CD4-positive, alpha-beta T cell treated with Interleukin-6 for 4 hours (primary cell): ENCODE measurements at places on chromosomes 1 and 21.

DNA sequence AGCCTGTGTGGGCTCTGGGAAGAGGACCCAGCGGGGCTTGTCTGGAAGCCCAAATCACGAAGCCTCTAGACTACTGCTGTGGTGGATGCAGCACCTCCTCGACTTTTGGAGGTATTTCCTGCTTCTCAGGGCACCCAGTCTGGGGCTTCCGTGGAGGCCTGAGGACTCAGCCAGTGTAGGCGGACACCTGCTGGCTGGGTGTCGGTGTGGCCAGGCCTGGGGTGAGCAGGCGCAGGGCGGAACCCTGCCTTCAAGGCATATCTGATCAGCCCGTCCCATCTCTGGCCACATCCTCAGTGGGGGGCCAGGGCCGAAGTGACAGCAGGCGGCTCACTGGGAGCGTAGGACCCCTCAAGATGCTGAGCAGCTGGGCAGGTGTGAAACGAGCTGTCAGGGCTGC, 6.9 kb downstream of the PLCH2 start:
- no peak for DNase-seq

DNA sequence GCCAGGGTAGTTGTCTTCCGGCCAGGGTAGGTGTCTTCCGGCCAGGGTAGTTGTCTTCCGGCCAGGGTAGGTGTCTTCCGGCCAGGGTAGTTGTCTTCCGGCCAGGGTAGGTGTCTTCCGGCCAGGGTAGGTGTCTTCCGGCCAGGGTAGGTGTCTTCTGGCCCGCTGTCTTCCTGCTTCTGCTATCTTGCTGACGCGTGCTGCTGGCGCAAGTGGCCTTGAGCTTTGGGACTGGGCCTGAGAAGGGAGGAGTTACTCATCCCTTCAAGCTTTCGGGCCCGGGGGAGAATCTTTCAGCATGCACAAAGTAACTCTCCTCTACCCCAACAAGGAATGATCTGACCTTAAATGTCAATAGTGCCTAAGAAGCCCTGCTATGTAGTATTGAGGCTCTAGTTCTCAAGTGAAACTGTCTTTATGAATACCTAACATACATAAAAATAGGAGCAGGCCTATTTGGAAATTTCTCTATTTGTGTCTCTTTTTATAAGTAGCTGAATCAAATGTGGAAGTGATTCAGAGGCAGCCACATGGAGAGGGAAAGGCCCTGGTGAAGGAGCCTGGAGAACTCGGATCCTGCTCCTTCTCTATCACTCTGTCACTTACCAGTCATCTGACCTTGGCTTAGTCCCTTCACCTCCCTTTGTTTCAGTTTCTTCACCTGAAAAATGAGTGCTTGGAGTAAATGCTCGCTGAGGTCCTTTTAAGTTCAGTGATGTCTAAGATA, 65.6 kb downstream of the RGL1 start:
- no peak for DNase-seq

GRCh38 chr1:2126331-2127186, 68.0 kb downstream of the FAAP20 start:
- DNase-seq: peak; percentile 28

DNA sequence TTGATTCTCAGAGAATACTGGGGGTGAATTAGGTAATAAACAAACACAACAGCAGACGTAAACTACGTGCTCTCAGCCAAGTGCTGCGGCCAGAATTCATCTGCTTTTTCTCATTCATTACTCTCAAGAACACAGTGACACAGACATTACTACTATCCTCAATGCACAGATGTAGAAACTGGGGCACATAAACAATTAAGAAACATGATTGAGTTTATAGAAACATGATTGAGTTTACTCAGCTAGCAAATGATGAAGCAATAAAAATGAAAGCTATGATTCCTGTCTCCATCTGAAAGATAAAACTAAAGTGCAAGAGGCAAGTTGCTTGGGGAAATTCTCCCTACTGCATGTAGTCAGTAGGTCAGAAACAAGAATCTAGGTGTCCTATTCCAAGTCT, 140.5 kb downstream of the IFI44 start:
- no peak for DNase-seq
